Islet precursor cell (in vitro differentiated cells): ENCODE measurements at places on chromosomes 11 and 22.

DNA sequence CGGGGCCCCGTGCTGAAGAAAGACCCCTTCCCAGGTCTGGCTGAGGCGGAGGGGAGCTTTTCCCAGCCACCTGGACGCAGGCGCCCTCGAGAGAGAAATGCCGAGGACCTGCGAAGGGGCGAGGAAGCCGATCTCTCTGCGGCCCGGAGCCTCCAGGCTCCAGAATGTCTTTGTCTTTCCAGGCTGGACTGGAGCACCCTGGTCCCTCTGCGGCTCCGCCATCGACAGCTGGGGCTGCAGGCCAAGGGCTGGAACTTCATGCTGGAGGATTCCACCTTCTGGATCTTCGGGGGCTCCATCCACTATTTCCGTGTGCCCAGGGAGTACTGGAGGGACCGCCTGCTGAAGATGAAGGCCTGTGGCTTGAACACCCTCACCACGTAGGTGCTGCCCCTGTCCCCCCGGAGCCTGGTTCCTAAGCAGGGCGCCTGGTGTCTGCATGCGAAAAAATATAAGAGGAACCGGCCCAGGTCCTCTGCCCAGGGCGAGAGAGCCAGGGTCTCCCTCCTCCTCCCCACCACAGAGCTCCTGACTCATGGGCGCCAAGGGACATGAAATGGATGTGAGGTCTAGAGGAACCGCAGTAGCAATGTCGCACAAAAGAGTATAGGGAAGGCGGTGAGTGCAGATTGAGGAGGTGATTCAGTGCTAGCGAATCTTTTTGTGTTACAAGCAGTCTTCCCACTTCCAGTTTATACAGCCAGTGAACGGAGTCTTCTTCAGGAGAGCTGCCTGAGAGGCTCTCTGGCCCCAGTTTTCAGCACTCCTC is 11.0 kb downstream of the GLB1L2 start:
- peak; percentile 46 for DNase-seq

DNA sequence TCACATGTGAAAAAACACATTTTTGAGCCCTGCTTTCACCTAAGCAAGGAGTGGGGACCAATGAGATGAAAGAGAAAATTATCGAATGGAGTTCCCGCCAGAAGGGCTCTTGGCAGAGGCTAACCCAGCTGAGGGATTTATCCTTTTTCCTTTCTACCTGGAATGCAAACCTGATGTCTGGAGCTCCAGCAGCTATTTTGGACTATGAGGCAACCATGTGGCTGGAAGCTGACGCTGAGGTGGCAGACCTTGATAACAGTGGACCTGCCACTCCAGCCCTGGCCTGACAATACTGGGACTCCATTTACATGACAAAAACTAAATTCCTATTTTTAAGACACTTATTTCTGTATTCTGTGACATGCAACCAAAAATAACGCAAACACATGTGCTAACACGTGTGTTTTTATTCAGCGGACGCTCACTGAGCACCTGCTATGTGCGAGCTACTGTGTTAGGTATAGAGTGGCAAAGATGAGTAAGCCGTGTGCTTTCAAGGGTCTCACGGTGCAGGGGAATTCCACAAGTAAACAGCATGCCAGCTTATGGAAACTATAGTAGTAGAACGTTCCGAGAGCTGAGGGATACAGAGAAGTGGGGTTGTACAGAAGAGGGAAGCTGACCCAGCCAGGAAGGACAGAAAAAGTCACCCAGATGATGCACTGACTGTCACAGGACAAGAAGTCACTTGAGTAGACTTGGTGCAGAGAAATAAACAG is 19.1 kb upstream of the ISX start:
- DNase-seq = no peak

DNA sequence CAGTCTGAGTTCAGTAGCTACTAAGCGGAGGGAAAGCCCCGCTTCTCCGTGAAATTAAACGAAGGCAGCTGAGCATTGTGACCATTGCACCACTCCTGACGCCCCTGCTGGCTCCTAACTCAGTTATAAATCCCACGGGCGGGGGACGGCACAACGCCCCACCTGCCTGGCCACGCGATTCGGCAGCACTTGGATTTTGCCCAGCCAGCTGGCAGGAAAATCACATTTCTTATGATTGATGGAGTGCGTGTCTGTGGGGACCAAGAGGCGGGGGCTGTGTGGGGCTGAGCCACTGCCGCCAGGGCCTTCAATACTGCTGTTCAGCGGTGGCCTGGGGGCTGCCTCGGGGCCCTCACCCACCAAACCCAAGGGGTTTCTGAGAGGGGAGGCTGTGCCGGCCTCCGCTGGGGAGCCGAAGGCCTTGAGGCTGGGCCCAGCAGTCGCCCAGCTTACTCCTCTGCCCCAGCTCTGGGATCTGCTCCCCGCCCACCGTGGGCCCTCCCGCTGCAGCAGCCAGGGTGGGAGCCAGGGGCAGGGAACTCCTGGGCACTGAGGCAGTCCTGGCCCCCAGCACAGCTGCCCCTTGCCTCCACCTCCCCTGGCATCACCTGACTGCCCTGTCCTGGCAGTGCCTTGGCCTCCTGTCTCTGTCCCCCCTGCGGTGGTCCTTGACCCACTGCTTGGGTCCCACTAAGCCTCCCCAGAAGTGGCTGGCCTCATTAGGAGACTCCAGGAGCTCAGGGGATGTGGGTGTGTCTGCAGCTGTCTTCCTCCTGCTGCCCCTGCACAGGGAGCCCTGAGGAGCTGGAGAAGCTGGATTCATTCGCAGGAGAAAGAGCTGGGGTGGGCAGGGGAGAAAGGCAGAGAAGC is 30.7 kb downstream of the SHISAL1 start:
- DNase-seq = no peak

- DNase-seq = no peak
These were observed 16.4 kb downstream of the ATP5MG start for GRCh38 chr11:118417801-118418200.

GRCh38 chr22:17633998-17634323 is 4.6 kb upstream of the BCL2L13 start:
- DNase-seq = no peak

GRCh38 chr22:33697640-33698039 is 222.6 kb downstream of the LARGE1 start:
- DNase-seq = no peak

- peak; percentile 54 for DNase-seq
These were observed 780.2 kb downstream of the LRRC4C start for GRCh38 chr11:40679276-40679675.

DNA sequence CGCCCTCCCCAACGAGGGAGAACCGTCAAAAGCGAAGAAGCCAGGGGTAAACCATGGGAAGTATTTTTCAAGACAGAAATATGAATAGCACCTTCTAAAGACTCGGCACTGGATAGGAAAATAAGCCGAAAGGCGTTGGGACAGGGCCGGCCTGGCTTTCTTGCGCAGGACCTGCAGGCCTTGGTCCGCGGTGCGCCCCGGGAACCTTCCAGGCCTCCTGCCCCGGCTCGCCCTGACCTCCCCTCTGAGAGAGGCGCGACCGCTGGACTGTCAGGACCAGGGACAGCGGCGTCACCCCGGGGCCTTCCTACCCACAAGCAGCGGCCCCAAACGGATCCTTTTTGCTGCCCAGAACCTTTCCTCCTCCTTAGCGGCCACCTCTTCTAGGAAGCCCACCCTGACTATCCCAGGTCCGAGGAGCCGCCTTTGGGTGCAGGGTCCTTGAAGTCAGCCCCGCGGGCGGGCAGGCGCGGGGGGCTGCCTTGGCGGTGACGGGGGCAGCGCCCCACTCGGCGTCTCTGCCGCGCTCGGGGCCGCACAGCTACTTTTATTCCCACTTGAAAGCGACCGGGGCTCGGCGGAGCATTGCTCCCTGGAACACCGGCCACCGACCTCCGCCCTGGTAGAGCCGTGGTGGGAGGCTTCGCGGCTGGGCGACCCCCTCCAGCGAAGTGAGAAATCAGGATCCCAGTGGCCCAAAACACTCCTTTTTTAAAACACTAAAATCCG is 650 bp upstream of the MAPK11 start:
- DNase-seq = peak; percentile 91

- no peak for DNase-seq
These were observed 14.9 kb downstream of the ADAMTS8 start for GRCh38 chr11:130413405-130414106.

DNA sequence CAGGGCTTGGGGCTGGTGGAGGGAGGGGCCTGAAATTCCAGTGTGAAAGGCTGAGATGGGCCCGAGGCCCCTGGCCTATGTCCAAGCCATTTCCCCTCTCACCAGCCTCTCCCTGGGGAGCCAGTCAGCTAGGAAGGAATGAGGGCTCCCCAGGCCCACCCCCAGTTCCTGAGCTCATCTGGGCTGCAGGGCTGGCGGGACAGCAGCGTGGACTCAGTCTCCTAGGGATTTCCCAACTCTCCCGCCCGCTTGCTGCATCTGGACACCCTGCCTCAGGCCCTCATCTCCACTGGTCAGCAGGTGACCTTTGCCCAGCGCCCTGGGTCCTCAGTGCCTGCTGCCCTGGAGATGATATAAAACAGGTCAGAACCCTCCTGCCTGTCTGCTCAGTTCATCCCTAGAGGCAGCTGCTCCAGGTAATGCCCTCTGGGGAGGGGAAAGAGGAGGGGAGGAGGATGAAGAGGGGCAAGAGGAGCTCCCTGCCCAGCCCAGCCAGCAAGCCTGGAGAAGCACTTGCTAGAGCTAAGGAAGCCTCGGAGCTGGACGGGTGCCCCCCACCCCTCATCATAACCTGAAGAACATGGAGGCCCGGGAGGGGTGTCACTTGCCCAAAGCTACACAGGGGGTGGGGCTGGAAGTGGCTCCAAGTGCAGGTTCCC is at the start of gene APOC3:
Gene APOC3, plus strand, starts transcription at position 383 of the 659 bp plus-strand sequence. CDS start 676 bp downstream, outside the sequence.
- no peak for DNase-seq
